Tongue (tissue), 3 donors: ENCODE measurements at places on chromosomes 4 and X.

DNA sequence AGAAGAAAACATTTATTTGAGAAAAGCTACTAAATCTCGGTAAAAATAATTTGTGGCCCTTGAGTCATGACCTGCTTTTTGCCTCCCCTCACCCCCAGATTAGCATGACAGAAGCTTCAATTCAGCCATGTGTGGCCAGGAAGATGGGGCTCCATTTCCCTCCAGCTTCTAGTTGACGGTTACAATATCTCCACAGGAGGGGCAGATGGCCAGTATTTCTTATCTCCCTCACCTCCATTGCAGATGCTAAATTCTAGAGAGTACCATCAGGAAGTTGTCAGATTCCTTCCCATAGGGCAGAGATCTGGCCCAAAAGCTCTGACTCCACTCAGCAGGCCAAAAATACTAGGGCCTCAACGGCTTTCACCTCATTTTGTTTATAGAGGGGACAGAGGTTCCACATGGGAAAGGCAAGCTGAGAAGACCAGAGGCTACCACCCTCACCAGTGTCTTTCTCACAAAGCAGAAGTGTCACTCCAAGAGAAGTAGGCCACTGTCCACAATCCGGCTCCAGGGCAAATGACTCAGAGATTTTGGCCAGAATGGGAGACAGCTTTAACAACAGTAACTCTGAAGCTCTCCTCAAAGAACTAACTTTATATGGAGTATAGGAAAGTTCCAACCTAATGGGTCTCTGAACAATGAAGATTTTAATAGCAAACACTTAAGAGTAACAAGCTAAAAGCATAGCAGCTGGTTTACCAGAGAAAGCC lies 108.3 kb downstream of the TBC1D19 start:
- DNase-seq = no peak

DNA sequence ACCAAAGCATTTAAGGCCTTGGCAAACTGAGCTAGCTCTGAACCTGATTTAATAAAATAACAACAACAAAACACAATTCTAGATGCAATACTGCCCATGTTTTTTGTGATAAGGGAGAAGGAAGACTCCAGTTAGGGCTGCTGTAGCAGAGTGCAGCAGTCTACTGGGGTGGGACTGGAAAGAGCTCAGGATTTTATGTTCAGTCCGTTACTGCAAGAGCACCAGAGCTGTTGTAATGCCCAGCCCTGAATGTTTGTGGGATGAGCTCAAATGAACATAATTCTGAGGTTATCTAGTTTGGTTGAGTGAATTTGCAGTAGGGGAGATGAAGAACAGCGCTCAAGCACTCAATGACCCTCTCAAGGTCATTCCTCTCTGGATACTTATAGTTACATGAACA lies 743.8 kb downstream of the FAT4 start:
- DNase-seq = no peak

- DNase-seq = no peak
Observed at GRCh38 chrX:10444204-10444603, 176.2 kb downstream of the MID1 start.

DNA sequence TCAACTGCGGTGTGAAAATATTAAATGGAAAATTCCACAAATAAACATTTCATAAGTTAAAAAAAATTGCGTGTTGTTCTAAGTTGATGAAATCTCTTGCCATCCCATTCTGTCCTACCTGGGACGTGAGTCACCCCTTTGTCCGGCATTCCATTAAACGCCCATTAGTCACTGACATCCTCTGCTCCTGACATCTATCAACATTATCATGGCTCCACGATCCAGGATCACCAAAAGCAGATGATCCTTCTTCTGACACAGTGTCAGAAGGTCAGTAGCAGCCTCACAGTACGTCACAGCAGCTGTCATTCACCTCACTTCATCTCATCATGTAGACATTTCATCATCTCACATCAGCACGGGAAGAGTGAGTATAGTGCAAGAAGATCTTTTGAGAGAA lies 125.7 kb downstream of the ZNF827 start:
- no peak for DNase-seq

- DNase-seq = no peak
Observed at GRCh38 chr4:114615435-114615834, 16.8 kb downstream of the UGT8 start.

DNA sequence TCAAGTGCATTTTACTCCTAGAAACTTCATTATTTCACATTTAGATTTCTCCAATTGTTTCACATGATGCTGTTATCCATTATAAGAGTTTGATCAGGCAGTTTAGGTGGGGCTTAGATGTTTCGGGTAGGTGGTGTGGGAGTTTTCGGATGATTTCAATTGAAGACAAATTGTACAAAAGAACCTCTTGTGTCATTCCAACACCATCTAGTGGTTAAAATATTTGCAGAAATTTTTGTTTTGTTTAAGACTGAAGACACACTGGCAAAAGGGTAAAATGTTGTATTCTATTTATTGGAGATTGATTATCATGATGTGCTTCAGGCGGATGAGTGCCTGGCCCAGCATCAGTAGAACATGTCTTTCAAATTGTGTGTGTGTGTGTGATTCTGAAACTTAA lies 212.7 kb downstream of the SH3BGRL start:
- DNase-seq = no peak
